Transverse colon (tissue), 4 donors: ENCODE measurements at places on chromosomes 2 and 18.

DNA sequence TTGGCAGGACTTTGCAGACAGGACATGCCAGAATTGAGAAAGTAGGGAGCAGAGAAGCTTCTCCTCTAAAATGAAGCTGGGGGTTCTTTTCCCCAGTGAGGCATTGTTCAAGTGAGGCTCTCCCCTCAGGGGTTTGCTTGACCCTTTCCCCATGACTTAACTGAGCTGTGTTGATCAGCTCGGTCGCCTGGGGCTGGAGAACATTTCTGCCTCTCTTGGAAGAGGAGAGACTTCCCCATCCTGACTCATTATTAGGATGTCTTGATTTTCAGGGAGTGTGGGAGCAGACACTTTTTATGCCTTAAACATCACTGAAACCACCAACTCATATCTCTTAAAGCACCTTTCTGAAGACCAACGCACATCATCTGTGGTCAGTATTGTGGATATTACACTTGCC lies 27.9 kb upstream of the GLI2 start:
- H3K4me1 ChIP-seq: no peaks in the 10 kb centered on the region
- no peak overlapping the region for H3K27ac ChIP-seq
- DNase-seq: no peak
- H3K27me3 ChIP-seq: no peaks in the 10 kb centered on the region

- H3K36me3 ChIP-seq: no peaks in the 10 kb centered on the region
- no peak overlapping the region for H3K4me3 ChIP-seq
- peak overlapping the region; percentile 11 for H3K27ac ChIP-seq
- no peaks in the 10 kb centered on the region for H3K4me1 ChIP-seq
These were observed 71.8 kb downstream of the CMPK2 start for GRCh38 chr2:6793913-6794312.

DNA sequence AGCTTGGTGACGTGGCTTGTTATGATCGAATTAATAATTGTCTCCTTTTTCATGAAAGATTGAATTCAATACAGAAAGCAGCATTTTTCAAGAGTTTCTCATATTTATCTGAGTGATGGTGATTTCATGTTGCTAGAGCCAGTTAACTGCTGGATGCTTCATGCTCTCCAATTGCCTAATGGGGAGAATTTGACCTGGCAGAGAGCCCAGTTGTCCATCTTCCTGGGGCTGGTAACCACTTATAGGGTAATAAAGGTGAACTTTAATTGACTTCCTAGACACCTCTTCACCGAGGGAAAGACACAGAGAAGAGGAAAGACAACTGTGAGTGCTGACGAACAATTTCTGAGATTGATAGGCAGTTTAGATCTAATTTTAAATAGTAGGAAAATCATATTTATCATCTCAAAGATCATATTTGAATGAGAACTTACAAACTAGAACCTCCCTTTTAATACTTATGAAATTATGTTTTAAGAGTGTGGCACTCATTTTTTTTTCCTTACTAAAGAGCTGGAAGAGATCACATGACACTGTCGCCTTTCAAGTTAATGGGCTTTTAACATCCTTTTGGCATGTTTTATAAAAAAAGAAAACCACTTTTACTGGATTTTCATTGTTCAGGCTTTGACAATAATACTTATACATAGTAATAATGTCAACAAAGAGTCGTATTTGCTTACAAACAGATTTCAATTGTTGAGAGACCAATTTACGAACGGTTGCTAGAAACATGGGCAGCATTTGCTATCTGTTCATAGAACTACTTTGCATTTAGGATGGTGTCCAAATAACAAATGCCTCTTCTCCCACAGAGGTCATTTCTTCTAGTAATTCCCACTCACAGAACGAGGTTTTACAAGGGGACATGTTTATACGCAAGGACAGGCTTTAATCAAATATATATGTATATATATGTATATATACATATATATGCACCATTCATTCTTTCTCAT lies 153.3 kb downstream of the RAPGEF4 start:
- H3K27ac ChIP-seq: no peak overlapping the region
- H3K4me3 ChIP-seq: no peak overlapping the region
- no peaks in the 10 kb centered on the region for H3K4me1 ChIP-seq
- DNase-seq: no peak

DNA sequence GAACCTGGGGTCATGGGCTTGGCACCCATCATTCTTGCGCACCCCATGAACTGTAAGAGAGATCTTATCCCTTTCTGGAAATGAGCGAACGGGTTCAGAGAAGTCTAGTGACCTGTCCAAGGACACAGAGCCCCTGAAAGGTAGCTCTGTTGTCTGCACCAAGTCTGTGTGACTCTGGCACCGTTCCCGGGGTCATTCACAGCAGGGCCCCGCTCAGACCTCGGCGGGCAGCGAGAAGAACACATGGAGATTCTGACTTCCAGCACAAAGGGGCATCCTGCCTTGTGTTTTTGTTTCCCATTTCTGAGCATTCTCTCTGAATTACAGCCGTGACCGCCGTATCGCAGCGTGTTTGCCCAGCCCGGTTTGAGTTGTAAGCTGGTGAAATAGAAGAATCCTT lies 231.7 kb downstream of the KLHL29 start:
- peak overlapping the region; percentile 77 for H3K27ac ChIP-seq
- no peaks in the 10 kb centered on the region for H3K36me3 ChIP-seq

GRCh38 chr2:222434204-222434603 lies 9.9 kb downstream of the SGPP2 start:
- H3K27me3 ChIP-seq: no peaks in the 10 kb centered on the region
- no peaks in the 10 kb centered on the region for H3K36me3 ChIP-seq
- H3K27ac ChIP-seq: peak overlapping the region; percentile 40
- peaks cover 30% of the 10 kb centered on the region for H3K4me1 ChIP-seq
- no peak overlapping the region for H3K4me3 ChIP-seq
- DNase-seq: no peak
